Nasal cavity respiratory epithelium epithelial cell of viscerocranial mucosa (primary cell): ENCODE measurements at places on chromosomes 1 and 21. TPM values are rescaled to one million over a fixed set of nuclear protein-coding genes. Genes with fewer than 3 reads are reported as not detected.

Gene CFAP141
- not detected in 2 replicates for total RNA-seq

Gene ANP32E
- total RNA-seq, result 15.7 and 16.2 TPM in 2 replicates

Gene LAD1
- total RNA-seq, result 155 and 157 TPM in 2 replicates

Gene FOXD2
- under 0.01 and 0.07 TPM in 2 replicates for total RNA-seq

Gene MAP3K21
- total RNA-seq, result 9.9 and 10.3 TPM in 2 replicates

Gene TNFRSF4
- total RNA-seq, result 0.14 TPM in 1 of 2 replicates, not detected in the other

Gene TNFAIP8L2
- not detected in 2 replicates for total RNA-seq

Gene RORC
- total RNA-seq, result 0.34 and 1.4 TPM in 2 replicates

Gene HSPB7
- total RNA-seq, result not detected in 2 replicates

Gene NDUFV3
- total RNA-seq, result 40.4 and 50.6 TPM in 2 replicates

Gene GJA8
- not detected in 2 replicates for total RNA-seq

Gene LCE3D
- 35.9 TPM in 1 of 2 replicates, not detected in the other for total RNA-seq

Gene CHAF1B
- 1.5 and 1.7 TPM in 2 replicates for total RNA-seq

Gene PTPN7
- not detected in 2 replicates for total RNA-seq

Gene TAL1
- total RNA-seq, result under 0.01 TPM in 1 of 2 replicates, not detected in the other

Gene PDZK1IP1
- total RNA-seq, result 0.68 and 12.2 TPM in 2 replicates

Gene FMO1
- not detected in 2 replicates for total RNA-seq

Gene IKBKE
- total RNA-seq, result 3.1 and 18.3 TPM in 2 replicates

Gene CD247
- total RNA-seq, result 0.14 TPM in 1 of 2 replicates, not detected in the other

Gene CRB1
- total RNA-seq, result 0.07 and 0.34 TPM in 2 replicates

Gene LHX8
- not detected in 2 replicates for total RNA-seq

Gene CAMK1G
- total RNA-seq, result not detected in 2 replicates

Gene SRRM1
- total RNA-seq, result 31.4 and 40.5 TPM in 2 replicates

Gene CELA2B
- not detected in 2 replicates for total RNA-seq

Gene IFNLR1
- 5.8 and 9.6 TPM in 2 replicates for total RNA-seq

Gene PTGFR
- 0.07 TPM in 1 of 2 replicates, not detected in the other for total RNA-seq

Gene CFHR1
- not detected in 2 replicates for total RNA-seq

Gene HCRTR1
- total RNA-seq, result not detected in 2 replicates

Gene HES3
- not detected in 2 replicates for total RNA-seq

Gene NDC1
- 19.6 and 20.2 TPM in 2 replicates for total RNA-seq

Gene CDC20
- 0.21 and 1.4 TPM in 2 replicates for total RNA-seq

Gene GCSAML
- total RNA-seq, result under 0.01 TPM in 1 of 2 replicates, not detected in the other

Gene SPRR2B
- 1.0 TPM in 1 of 2 replicates, not detected in the other for total RNA-seq

Gene RPS27
- 1,004 and 1,747 TPM in 2 replicates for total RNA-seq

Gene CHD5
- under 0.01 and 0.07 TPM in 2 replicates for total RNA-seq

Gene FAAH
- 7.2 and 11.7 TPM in 2 replicates for total RNA-seq

Gene CFAP107
- total RNA-seq, result not detected in 2 replicates

Gene ALX3
- not detected in 2 replicates for total RNA-seq

Gene RUNX3
- total RNA-seq, result 0.34 and 0.50 TPM in 2 replicates

Gene DNM3
- total RNA-seq, result 0.34 and 2.1 TPM in 2 replicates

Gene KRTAP19-3
- not detected in 2 replicates for total RNA-seq

Gene CFAP57
- total RNA-seq, result 0.07 and 0.34 TPM in 2 replicates

Gene CD5L
- not detected in 2 replicates for total RNA-seq

Gene PEAR1
- total RNA-seq, result 1.7 and 3.5 TPM in 2 replicates

Gene MRPS21
- total RNA-seq, result 29.0 and 37.6 TPM in 2 replicates

Gene LPAR3
- 42.4 and 46.8 TPM in 2 replicates for total RNA-seq

Gene SEC16B
- total RNA-seq, result 0.34 and 1.4 TPM in 2 replicates

Gene LCE1F
- total RNA-seq, result not detected in 2 replicates

Gene NMNAT2
- 0.34 and 0.50 TPM in 2 replicates for total RNA-seq

Gene RGS16
- total RNA-seq, result 2.4 and 7.5 TPM in 2 replicates

Gene S100A12
- total RNA-seq, result 1.5 and 3.4 TPM in 2 replicates

Gene SPATA1
- 0.14 and 0.34 TPM in 2 replicates for total RNA-seq

Gene PIK3R3
- total RNA-seq, result 3.4 and 16.7 TPM in 2 replicates

Gene FAM72A
- total RNA-seq, result 0.68 and 0.85 TPM in 2 replicates
